ENCODE measurements at places on chromosomes 13 and 19. TPM values are rescaled to one million over a fixed set of nuclear protein-coding genes. Genes with fewer than 3 reads are reported as not detected.

- DNase-seq = no peak
Observed at GRCh38 chr13:30412346-30412745, 9.9 kb upstream of the UBE2L5 start.

Gene FGF22
- total RNA-seq = not detected

Gene APC2
- total RNA-seq = 0.32 TPM

Gene ZNF8
- 6.4 TPM for total RNA-seq

Gene SIAH3
- not detected for total RNA-seq

- DNase-seq = peak; percentile 0
Observed at GRCh38 chr13:89066868-89067466, 1395.8 kb downstream of the SLITRK5 start.

DNA sequence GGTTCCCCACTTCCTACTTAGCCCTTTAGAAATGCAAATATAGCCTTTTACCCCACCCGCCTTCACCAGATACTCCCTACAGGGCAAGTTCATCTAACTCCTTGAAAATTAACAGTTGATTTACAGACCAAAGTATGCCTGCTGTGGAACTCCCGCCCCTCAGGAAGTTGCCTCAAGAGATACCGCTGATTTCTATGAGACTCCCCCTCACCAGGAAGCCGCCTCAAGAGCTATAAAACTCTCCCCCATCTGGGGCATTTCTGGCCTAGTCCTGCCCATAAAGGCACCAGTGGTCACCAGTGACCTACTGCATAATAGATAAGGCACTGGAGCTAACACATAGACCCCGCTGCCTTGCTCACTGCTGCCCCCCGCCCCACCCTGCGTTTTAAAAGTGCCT, 201.7 kb upstream of the UBL3 start:
- no peak for DNase-seq

DNA sequence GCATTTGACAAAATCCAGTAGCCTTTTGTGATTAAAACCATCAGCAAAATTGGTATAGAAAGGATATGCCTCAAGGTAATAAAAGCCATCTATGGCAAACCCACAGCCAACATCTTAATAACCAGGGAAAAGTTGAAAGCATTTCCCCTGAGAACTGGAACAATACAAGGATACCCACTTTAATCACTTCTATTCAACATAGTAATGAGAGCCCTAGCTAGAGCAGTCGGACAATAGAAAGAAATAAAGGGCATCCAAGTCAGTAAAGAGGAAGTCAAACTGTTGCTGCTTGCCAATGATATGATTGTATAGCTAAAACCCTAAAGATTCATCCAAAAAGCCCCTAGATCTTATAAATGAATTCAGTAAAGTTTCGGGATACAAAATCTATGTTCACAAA, 1510.3 kb downstream of the PCDH9 start:
- no peak for DNase-seq

DNA sequence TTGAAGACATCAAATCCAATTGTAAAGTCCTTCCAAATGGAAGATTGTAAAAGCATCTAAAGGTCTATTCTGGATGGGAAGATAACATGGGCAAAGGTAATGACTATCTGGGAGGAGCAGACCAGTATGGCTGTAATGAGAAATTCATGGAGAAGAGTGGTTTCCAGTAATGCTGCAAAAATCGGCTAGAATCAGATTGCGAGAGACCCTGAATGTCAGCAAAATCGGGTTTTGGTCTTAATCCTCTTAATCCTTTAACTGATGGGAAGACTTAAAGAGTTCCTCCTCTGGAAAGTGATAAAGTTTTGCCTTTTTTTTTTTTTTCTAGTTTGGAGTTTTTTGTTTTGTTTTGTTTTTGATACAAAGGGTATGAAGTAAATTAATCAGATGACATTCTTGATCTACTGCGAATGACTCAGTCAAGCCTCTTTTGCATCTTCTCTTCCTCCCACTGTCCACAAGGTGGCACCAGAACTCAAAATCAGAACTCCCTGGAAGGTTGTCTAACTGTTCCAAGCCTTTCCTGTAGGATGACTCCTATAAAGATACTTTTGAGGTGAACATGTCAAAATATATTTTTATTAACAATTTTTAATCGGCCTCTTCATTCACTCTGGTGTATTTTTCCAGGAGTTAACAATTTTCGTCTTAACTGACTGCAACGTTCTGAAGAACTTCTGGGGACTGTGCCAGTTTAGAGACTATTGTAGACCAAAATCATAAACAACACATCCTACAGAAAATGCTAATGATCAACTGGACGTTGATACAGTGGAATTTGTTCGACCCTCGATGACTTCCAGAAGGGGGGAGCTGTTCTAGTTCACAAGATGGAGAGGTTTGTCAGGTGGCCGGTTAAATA, 213.3 kb upstream of the MIR17HG start:
- DNase-seq = peak; percentile 47

GRCh38 chr13:46850214-46850613, 46.6 kb downstream of the HTR2A start:
- DNase-seq = no peak

DNA sequence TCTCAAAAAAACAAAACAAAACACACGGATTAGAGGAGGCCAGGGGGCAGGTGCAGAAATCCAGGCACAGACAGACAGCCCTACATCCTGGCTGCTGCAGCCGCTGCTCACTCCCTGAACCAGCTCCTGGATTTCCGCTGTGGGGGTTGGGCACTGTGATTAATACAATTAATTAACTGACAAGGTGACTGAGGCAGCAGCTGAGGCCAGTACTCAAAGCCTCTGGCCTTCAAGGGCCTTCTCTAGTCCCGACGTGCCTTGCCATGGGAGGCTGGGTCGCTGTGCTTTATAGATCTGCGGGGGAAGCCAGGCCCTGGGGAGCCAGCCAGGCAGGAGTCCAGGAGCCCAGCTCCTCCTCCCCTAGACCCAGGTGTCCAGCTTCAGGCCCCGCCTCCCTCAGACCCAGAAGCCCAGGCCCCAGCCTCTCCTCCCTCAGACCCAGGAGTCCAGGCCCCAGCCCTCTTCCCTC, 4.6 kb downstream of the NECTIN2 start:
- no peak for DNase-seq

Gene IGFL2
- not detected for total RNA-seq

GRCh38 chr13:26538363-26539317, 18.8 kb upstream of the WASF3 start:
- no peak for DNase-seq

GRCh38 chr19:58203814-58204475, 21.1 kb downstream of the ZNF274 start:
- no peak for DNase-seq

Gene ADM5
- under 0.01 TPM for total RNA-seq

DNA sequence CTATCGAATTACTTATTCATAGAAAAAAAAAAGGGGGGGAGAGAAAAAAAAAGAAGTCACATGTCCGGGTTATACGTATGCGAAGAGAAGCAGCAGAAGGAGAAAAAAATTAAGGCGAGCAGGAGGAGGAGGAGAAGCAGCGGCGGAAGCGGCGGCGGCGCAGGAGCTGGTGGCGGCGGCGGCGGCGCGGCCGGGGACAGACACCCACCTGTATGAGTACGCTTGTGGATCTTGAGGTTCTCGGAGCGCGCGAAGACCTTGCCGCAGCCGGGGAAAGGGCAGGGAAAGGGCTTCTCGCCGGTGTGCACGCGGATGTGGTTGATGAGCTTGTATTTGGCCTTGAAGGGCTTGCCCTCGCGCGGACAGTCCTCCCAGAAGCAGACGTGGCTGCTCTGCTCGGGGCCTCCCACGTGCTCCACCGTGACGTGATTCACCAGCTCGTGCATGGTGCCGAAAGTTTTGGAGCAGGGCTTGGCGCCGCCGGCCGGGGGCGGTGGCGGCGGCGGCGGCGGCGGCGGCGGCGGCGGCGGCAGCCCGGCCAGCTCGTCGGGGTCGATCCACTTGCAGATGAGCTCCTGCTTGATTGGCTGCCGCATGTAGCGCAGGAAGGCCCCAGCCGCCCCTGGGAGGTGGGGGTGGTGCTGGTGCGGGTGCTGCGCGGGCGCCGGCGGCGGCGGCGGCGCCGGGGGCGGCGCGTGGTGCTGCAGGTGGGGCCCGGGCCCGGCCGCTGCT, 1.5 kb downstream of the ZIC5 start:
- DNase-seq = no peak

- DNase-seq = no peak
Observed at GRCh38 chr13:85019121-85019520, 780.1 kb downstream of the SLITRK6 start.

DNA sequence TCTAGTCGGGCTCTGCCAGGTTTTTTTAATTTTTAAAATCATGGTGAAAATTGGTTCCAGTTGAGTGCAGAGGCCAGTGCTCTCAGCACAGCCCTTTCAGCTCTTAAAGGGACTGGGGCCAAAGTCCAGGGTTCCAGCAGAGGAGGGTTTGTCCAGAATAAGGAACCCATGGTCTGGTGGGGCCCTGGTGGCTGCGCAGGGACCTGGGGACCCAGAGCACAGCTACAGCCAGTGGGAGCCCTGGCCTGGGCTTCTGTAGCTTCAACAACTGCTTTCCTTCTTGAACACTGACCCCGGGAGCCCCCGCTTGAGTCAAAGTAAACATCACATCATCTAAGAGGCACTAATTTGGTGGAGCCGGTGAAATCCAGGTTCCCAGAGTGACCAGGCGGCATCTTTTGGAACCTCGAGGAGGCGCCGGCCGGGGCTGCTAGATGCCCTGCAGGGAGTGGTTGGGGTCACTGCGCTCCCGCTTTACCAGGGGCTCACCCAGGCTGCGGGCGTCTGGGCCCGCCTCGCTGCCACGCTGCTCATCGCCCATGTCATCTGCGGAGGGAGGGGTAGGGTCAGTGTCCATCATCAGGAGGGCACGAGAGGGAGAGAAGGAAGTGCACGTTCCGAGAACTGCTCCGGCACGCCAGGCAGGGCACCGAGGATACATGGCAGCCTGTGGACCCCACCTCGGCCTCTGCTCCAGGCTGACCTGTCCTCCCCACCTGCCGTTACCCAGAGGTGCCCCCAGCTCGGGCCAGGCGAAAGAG, 16.6 kb upstream of the RANBP3 start:
- no peak for DNase-seq

DNA sequence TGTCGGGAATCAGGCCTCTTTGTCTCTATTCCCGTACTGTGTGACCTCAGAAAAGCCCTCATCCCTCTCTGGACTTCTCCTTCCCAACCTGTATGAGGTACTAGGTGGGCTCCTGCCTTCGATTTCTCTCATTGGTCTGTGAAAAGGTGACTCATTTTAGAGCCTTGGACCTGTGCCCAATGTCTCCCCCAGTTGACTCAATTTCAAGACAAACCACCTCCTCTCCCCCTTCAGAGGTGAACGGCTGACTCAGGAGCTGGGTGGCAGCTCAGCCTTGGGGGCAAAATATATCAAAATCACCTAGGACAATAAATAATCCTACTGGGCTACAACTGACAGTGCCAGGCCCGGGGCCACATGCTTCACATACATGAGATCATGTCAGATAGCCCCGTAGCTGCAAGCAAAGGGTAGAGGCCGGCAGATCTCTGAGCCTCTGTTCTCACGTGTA, 630 bp downstream of the COQ8B start:
- DNase-seq = no peak

- no peak for DNase-seq
Observed at GRCh38 chr13:64130600-64130999, 2715.0 kb upstream of the PCDH20 start.

- no peak for DNase-seq
Observed at GRCh38 chr13:91052876-91053275, 294.6 kb upstream of the MIR17HG start.

- DNase-seq = no peak
Observed at GRCh38 chr13:109110159-109110558, 480.7 kb downstream of the MYO16 start.

Gene TLE2
- 0.32 TPM for total RNA-seq

- no peak for DNase-seq
Observed at GRCh38 chr13:98994080-98994479, 16.2 kb upstream of the DOCK9 start.

GRCh38 chr19:45280471-45280961, 29.4 kb downstream of the MARK4 start:
- DNase-seq = peak; percentile 84

DNA sequence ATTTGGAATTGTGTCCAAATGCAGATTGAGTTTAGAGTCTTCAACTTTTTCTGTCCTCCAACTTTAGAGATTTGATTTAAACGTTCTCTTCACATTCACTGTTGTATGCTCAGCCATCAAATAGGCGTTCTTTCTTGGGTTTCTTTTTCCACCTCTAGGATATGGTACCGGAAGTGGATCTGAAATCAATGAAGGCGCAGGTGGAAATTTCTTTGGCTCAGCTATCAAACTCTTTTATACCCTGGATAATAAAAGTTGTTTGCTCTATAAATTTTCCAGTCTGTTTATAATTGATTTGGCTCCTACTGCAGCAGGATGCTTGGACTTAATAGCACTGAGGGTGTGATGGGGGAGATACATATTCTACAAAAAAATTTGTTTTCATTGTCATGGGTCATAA, 1.6 kb downstream of the COG3 start:
- DNase-seq = no peak

Gene IRGC
- total RNA-seq = not detected

DNA sequence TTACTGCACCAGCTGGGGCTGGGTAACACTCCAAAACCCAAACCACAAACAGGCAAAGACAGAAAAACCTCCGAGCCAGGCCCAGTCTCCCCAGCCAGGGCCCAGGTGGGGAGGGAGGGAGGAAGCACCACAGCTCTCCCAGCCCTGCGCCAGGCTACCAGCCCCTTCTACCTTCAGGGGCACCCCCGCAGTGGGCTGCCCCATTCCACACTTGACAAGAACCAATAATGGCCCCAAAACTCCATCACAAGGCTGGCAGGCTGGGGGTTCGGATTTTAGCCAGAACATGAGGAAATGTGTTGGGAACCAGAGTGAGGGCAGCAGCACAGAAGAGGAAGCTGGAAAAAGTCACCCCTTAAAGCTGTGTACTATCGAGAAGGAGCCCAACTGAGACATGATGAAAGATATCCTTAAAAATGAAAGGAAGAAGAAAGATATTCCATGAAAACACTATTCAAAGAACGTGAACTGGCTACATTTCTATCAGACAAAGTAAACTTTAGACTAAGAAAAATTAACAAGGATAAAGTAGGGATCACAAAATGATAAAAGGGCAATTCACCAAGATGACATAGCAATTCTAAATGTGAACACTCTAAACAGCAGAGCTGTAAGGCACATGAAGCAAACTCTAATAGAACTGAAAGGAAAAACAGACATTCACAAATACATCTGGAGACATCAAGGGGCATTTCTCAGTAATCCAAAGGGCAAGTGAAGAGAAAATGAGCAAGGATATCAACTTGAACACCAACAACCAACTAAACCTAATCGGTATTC, 12.9 kb downstream of the TUBGCP3 start:
- DNase-seq = peak; percentile 25

DNA sequence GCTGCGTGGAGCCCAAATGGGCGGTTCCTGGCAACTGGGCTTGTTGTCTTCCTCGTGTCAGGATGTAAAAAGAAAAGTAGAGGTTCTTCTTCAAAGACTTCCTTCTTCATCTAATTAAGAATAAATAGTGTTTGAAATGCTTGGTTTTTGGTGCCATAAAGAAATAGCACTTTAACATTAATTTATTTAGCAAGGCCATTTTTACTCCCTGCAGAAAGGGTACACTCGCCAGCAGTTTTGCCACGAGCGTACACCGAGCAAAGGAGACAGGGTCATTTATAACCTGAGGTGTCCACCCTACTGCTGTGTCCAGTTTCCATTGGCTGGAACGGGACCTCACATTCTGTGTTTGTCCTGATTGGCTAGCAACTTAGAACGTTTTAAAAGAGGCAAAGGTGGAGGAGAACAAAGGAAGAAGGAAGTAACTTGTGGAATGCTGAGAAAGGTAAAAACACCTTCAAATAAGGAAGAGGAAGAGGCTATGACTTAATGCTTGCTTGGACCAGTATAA, 21.8 kb upstream of the OR10H1 start:
- DNase-seq = no peak

GRCh38 chr13:68851026-68851425, 1256.6 kb upstream of the ATXN8OS start:
- no peak for DNase-seq

Measured in fibroblast of villous mesenchyme (primary cell).